ENCODE measurements at places on chromosomes 16 and 17.
A peak's percentile ranks its signal among the peaks of the same experiment; 100 is the strongest.

DNA sequence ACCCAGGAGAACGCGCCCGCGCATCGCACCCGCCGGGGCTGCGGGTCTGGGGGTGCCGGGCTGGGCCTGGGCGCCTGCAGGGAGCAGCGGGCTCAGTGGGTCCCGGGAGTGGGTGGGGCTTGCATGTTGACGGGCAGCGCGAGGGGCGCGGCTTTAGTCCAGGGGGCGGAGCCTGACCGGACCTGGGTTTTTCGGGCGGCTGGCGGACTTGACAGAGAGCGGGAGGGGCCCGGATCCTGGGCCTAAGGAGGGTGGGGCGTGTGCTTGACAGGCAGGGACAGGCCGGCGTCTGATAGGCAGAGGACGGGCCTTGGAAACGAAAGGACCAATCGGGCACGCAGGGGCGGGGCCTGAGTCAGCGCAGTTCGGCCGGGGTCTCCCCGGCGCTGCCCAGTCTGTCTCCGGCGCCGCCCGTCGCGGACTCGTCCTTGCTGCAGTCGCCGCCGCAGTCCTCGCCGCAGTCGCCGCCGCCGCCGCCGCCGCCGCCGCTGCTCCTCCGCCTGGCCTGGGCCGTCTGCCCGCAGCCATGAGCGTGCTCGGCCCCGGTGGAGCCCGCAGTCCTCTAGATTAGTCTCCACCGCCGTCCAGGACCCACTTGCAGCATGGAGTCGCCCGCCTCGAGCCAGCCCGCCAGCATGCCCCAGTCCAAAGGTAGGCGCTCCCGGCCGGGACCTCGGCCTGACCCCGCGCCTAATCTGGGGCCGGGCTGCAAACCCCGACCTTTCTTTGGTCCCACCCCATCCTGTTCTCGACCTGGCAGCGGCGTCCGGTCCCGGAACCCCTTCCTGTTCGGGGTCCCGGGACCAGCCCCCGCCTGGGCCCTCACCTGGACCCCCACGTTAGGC lies at the start of gene MAP2K3:
TSS of gene MAP2K3 (plus strand) at position 393 of the 845 bp plus-strand sequence. CDS start at position 603, 210 bp downstream.
- DNase-seq = peak; percentile 98

DNA sequence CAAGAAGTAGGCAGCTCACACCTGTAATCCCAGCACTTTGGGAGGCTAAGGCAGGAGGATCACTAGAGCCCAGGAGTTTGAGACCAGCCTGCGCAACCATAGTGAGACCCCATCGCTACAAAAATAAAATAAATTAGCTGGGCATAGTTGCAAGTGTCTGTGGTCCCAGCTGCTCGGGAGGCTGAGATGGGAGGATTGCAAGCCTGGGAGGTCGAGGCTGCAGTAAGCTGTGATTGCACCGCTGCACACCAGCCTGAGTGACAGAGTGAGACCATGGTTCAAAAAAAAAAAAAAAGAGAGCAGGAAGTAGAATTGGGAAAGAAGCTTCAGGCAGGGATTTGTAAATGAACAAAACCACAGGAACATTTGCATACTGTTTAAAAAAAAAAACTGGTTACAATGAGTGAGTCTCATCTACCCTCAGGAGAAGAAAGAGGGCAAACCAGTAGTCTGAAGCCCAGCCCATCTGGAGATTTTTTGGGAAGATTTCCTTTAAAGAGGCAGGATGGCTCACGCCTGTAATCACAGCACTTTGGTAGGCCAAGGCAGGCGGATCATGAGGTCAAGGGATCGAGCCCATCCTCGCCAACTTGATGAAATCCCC lies 7.9 kb downstream of the MPV17L start:
- DNase-seq = no peak

DNA sequence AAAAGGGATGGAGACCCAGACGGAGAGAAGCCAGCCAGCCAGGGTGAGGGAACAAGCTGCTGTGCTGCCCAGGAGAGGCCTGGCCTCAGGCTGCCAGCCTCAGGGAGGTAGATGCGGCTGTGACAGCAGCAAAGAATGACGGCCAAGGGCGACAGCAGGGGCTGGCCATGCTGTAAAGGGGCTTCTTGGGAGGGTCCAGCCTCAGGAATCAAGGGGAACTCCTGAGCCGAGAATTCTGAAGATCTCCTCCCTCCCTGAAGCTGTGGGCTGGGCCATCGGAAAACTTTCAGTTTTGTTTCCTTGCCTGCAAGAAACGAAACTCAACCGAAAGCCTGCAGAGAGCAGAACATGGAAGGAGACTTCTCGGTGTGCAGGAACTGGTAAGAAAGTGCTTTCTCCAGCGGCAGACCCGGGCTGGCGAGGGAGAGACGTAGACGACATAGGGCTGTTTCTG lies at the start of gene XAF1:
TSS of gene XAF1 (plus strand) at position 316 of the 454 bp plus-strand sequence. CDS start at position 349, 33 bp downstream.
- DNase-seq = peak; percentile 47

GRCh38 chr17:31226373-31226772 lies 70.7 kb downstream of the OMG start:
- no peak for DNase-seq

GRCh38 chr17:73614256-73614655 lies 30.0 kb downstream of the SDK2 start:
- no peak for DNase-seq

GRCh38 chr17:44914148-44914547 lies 1.2 kb downstream of the GFAP start:
- DNase-seq = no peak

DNA sequence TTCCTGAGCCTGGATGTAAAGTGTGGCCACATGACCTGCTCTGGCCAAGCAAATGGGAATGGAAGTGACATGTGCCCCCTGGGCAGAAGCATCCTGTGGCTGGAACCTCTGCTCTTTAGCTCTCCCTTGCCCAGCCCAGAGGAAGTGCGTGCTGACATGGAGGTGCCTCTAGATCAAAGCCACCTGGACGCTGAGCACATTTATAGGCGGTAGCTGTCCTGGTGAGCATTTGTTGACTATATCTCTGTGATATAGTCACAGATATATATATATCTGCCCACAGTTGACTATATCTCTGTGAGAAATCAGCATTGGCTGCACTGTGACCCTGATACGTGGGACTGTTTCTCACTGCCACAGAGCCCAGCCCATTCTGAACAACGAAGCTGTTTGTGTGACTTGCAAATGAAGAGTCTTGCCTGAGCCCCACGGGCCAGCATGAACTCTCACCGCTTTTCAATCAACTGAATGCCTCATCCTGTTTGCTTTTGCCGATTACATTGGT lies 118.8 kb downstream of the C16orf95 start:
- no peak for DNase-seq

GRCh38 chr17:80760511-80760911 lies 215.9 kb downstream of the RPTOR start:
- no peak for DNase-seq

DNA sequence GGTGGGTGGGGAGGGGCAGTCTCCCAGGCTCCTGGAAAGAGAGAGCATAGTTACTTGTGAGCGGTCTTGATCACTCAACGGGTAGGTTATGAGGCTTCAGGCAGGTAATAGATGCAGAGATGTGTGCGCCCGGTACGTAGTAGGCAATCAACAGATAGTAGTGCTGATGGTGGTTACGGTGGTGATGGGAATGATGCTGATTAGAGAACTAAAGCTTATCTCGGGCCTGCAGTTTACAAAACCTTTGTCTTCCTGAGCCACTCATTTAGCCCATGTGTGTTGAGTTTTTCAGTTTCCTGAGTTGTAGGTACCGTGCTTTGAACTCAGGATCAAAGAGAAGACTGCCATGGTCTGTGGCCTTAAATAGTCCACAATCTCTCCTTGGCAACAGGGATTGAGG lies 401.0 kb downstream of the SNX29 start:
- no peak for DNase-seq

- DNase-seq = no peak
Measured at GRCh38 chr16:85126705-85127378, 14.6 kb upstream of the CIBAR2 start.

GRCh38 chr17:68908045-68908444 lies 47.1 kb downstream of the ABCA8 start:
- no peak for DNase-seq

DNA sequence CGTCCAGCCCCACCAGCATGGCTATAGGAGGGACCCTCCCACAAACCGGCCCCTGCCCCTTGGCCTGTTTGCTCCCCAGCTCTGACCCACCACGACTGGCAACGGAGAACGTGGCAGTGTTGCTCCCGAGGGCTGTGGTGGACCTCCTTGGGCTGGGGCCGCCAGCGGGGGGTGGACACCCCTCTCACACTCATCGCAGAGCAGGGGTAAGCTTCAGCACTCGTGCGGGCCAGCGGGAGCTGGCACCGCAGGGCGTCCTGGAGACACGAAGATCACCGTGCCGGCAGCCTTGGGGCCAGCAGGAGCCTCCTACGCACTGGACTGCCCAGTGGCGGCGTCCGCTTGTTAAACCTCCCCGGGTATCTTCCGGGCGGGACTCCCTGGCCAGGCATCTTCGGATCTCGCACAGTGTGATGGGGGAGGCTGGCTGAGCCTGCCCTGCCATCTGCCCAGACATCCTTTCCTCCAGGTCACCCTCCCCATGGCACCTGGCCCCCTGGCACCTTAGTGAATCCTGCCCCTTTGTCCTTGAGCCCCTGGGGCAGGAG lies 53.5 kb downstream of the ABR start:
- no peak for DNase-seq

DNA sequence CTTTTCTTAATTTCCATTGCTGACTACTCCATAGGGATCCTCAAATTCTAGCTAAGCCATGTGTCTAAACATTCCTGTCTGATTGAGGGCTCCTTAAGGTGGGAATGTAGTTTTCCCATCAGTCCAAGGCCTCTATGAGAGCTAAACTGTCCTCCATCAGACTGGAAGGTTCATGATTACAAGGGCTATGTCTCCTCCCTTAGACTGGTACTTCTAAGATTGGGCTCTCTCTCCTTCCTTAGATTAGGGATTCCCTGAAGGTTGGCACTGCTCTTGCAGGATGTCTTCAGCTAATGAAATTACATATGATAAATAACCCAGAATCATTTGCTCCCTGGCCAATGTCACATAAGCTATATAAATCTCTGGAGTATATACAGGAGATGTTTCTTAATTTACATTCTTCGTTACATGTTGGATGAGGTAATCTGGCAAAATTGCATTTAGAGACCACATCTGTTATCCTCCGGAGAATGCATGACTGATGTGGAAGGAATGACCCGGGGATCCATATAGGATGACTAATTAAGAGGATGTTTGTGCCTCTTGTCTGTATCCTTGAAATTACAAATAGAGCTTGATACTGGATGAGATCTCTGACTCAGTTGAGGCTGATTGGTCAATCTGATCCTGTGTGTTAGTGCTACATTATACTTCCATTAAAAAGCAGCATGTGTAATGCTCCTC lies 14.2 kb downstream of the B4GALNT2 start:
- DNase-seq = no peak

DNA sequence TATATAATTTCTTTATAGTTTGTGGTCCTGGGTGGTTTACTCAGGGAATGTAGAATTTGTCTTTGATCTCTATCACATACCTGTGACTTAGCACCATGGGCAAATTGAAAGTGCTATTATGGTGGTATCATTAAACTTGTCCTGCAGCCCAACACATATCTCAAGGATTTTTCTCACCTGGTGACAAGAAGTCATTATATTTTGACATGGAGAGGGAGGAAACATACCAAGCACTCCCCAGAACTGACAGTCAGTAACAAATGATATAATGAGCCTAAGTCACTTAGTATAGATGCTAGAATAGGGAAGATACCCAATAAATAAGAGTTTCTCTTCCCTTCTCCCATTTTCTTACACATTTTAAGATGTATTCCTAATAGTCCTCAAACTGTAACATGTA lies 805.5 kb upstream of the KIF2B start:
- no peak for DNase-seq

DNA sequence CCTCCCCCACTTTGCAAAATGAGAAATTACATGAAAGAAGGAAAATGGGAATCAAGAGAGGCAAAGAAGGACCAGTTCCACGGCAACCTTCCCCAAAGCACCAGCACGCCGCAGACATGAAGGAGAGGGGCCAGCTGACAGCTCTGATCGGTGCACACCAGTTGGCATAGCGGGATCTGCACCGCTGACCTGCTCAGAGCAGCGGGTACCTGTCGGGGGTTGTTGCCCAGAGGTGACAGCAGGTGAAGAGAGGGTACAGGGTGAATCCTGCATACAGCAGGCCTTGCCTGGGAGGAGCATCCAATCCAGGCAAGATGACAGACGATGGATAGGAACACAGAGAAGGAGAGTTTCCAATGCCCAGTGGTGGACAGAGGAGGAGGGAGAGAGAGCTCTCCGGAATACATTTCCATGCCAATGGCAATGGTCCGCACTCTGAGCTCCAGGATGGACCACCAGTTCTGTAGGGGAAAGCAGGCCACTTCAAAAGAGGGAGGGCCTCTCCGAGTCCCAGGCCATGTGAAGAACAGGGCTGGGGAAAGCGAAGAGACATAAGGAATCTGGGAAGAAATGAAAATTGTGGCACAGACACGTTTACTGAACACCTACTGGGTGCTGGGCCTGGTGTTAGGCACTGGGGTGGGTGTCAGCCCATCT lies 24.0 kb downstream of the CEP295NL start:
- DNase-seq = no peak

DNA sequence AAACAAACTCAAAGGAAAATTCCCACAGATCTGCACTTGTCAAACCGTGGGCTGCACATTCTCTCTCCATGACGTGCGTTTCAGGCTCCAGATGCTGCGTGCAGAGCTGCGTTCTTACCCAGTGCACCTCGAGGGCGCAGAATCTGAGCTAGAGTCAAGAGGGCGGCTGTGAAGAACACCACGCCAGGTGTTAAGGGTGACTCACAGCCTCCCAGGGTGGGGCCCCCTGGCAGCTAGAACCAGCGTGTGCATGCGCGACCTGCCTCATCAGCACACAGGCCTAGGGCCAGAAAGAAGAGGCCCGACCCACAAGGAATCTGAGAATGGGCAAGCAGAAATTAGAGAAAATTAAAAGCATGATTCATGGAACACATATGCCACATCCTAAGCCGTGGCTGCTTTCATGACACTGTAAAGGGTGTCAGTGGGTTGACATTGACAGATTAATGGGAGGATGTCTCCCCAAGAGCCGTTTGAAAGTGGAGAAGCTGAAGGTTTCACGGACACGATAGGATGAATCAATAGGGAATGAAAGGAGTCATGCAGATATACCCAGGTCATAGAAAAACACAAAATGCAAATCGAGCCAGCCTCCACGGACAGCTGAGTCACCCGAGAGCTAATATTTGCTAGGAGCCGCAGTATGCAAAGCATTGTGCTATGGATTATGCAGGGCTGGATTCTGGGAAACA lies 29.0 kb downstream of the MARCHF10 start:
- DNase-seq = no peak

- DNase-seq = no peak
Measured at GRCh38 chr17:74362069-74362405, 369 bp upstream of the BTBD17 start.

DNA sequence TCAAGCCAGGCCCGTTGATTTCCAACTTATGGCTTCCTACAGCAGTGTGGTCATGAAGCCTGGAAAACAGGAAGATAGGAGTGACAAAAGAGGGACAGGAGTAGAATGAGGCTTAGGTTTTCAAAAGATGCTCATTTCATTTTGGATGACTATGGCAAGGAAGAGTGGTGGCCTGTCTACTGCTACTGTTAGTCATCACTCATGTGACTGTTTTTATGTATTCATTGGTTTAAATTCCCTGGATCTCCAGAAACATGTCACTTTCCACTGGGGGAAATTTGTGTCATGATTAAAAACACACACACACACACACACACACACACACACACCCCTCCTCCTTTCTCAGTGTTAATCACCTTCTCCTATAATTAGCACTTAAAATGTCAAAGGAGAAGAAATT lies 1.1 kb upstream of the CYLD start:
- DNase-seq = no peak

GRCh38 chr17:40966848-40967247 lies at the start of gene KRT39:
Gene KRT39, minus strand, starts transcription at chr17:40966948. Its CDS starts 92 bp downstream, at chr17:40966856.
- no peak for DNase-seq

Measured in activated CD4-positive, CD25-positive, alpha-beta regulatory T cell treated with anti-CD3 and anti-CD28 coated beads, Interleukin-2, amount 50 U/mL, for 72 hours (primary cell).